ENCODE measurements at places on chromosomes 7 and 10. TPM values are rescaled to one million over a fixed set of nuclear protein-coding genes. Genes with fewer than 3 reads are reported as not detected.

GIMAP5 gene
- total RNA-seq = not detected

GNAT3 gene
- total RNA-seq = 2.0 TPM

PNLIPRP2 gene
- not detected for total RNA-seq

SKIDA1 gene
- 1.3 TPM for total RNA-seq

CYP2W1 gene
- 1.3 TPM for total RNA-seq

CTTNBP2 gene
- total RNA-seq = 22.2 TPM

Measured in glutamatergic neuron (in vitro differentiated cells).